T-helper 1 cell (primary cell): ENCODE measurements at places on chromosomes 5 and 9.

DNA sequence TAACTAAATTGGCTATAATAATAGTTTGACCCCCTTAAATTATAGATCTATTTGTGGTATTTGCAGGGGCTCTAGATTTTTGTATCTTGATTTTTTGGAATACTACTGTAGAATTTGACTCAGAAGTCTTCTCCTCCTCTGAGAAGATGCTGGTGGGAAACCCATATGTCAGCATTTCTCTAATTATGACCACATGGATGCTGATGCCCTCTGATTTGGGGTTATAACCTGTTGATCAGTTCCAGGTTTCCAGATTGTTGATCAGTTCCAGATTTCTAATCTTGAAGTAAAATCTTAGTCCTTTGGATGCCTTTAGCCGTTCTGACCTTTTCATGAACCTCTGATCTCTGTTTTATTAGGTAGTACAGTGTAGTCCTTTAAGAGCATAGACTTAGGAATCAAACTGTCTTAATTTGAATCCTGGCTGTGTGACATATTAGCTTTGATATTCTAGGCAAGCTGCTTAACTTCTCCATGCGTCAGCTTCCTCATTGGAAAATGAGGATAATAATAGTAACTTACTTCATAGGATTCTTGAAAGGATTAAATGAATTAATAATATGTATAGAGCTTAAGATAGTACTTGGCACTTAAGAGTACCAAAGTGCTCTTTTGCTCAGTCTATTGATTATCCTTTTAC is 8.1 kb downstream of the FSD1L start:
- DNase-seq = no peak

DNA sequence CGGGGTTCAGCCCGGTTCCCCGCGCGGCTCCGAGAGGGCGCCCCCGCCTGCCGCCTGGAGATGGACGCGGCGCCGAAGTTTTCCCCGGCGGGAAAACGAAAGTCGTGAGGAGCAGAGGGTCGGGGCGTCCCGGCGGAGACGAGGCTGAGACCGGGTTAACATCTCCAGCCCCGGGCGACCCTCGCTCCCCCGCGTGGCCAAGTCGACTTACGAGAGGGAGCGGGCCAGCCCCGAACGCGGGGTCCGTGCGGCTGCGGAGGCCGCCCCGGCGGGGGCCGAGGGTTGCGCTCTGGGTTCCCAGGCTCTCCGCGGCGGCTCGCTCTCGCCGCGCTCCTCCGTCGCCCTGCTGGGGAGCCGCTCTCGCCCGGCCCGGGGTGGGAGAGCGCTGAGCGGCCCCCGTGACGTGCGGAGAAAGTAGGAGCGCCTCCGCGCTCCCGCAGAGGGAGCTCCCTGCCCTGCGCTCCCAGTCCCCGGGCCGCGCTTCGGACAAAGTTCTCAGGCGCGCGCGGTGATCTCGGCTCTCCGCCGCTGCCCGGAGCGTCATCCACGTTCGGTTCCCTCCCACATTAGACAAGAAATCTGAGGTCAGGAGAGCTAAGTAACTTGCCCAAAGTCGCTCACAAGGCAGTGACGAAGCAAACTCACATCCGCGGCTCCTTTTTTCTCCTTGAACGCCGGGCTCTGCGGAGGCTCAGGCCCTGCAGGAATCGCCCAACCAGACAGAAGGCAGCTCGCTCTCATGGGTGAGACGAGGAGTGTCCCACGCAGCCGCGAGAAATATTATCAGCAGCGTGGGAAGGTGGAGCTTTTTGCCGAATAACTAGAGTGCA is 1.2 kb upstream of the GCNT4 start:
- peak; percentile 25 for DNase-seq

- no peak for DNase-seq
Observed at GRCh38 chr9:119003882-119004617, 365.2 kb downstream of the BRINP1 start.

GRCh38 chr5:164153469-164154172 is 648.2 kb downstream of the MAT2B start:
- DNase-seq = no peak

DNA sequence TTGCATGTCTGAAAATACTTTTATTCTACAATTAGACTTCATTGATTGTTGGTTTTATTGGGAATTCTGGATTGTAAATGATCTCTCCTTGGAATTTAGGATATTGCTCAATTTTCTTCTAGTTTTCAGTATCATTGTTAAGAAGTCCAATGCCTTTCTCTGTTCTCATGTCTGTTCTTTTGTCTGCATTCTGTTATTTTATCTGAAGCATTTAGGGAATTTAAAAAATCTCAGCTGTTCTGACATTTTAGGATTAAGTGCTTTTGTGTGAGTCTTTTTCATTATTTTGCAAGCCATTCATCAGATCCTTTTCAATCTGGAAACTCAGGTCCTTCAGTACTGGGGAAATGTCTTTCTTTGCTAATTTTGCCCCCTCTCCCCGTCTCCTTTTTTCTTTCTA is 4.4 kb upstream of the FER start:
- DNase-seq = no peak

GRCh38 chr5:52892242-52892878 is 96.8 kb upstream of the ITGA2 start:
- DNase-seq = no peak

GRCh38 chr9:128733256-128733655 is 9.3 kb upstream of the ZDHHC12 start:
- no peak for DNase-seq

DNA sequence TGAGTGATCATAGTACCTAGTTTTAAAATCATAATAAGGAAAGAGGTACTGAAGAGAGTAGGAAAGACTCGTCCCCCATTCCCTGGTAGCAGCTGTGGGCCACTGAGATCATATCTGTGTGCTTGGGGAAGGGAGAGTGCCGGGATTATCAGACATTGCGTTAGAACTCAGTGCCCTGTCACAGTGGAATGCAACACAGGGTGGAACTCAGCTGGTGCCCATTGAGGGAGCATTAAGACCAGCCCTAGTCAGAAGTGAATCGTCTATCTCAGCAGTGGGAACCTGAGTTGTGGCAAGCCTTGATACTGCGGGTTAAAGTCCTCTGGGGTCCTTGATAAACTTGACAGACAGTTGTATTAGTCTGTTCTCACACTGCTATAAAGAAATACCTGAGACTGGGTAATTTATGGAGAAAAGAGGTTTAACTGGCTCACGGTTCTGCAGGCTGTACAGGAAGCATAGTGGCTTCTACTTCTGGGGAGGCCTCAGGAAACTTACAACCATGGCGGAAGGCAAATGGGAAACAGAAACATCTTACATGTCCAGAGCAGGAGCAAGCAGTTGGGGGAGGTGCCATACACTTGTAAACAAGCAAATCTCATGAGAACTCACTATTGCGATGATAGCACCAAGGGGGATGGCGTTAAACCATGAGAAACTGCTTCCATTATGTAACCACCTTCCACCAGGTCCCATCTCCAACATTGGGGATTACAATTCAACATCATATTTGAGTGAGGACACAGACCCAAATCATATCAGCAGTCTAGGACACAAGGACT is 33.1 kb downstream of the NDUFAF2 start:
- DNase-seq = no peak

DNA sequence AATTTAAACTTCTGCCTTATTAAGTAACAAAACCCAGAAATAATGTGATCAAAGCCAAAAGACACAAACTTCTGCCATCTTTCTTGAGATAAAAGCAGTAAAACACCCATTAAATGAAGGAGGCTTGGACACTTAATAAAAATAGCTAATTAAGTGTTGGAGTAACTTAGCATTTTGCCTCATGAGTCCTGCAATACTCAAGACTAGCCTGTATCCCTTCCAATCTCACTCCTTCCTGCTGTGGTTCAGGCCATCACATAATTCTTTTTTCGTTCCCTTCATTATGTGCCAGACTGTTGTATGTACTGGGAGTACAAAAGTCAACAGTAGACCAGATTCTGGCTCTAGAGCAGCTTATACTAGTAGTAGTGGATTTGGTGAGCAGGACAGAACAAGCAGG is 250.2 kb downstream of the NFIB start:
- no peak for DNase-seq

DNA sequence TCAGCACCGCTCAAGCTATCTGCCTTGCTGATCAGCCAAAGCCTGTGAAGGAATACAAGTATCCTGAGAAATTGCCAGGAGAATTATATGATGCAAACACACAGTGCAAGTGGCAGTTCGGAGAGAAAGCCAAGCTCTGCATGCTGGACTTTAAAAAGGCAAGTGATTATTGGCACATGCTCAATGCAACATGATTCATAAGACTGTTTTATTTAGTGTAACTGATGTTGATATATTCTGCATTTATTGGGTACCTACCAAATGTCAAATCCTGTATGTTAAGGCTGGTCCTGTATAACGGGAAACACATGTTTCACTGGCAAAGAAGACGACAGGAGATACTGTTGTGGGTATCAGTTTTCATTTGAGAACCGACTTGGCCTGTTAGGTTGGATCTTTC is 69.0 kb downstream of the ADAMTS16 start:
- no peak for DNase-seq

- DNase-seq = no peak
Observed at GRCh38 chr9:113398796-113399195, 2.3 kb downstream of the ALAD start.

- DNase-seq = no peak
Observed at GRCh38 chr9:133594310-133594709, 14.9 kb downstream of the FAM163B start.

- no peak for DNase-seq
Observed at GRCh38 chr9:33467526-33467925, 6.2 kb downstream of the NOL6 start.

DNA sequence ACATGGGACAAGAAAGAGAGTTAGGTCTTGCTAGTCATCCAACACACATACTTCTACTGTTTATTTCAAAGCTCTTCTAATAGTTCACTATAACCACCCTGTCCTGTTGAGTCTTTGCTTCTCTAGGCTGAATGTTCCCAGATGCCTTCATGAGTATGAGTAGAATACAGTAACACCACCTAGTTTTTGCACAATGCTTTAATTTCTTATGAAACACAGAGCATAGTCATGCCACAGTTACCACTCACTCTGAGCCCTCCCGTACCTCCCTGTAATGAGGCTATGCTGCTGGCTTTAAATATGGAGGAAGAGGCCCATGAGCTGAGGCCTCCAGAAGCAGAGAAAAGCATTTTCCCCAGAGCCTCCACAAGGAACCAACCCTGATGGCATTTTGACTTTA is 75.0 kb upstream of the SLC1A3 start:
- DNase-seq = no peak

GRCh38 chr9:4514252-4515128 is 24.2 kb downstream of the SLC1A1 start:
- no peak for DNase-seq

GRCh38 chr9:5536684-5537083 is 26.4 kb downstream of the PDCD1LG2 start:
- DNase-seq = no peak

GRCh38 chr9:71509054-71509453 is 259.3 kb downstream of the CEMIP2 start:
- no peak for DNase-seq

DNA sequence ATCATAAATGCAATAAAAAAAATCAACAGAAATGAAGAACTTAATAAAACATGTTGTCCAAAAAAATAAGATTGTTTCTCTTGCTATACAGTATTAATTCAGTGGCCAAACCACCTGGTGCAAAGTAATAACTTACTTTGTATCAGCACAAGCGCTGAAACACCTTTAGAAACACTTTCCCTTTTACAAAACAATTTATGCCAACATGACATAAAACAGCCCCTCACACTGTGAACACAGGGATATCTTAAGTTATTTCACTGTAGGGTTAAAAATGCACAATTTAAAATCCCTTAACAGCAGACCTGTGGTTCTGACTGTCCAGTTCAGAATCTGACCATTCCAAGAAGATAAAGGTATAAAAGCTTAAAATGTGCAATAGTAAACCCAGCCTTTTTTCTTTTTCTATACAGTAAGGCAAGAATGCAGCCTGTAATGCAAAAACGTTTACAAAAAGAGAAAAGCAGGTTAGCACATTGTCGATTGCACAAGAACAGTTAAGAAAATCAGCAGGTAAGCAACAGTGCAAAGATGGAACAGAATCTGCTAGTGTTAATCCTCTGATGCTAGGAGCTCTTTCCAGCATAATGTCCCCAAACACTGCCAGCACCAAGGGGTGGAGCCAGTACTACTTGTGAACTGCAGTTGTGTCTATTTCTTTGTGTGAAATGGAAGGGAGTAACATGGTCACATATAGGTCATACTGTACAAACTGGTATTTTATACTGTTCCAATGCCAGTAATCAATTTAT is 21.6 kb downstream of the RAB14 start:
- no peak for DNase-seq

DNA sequence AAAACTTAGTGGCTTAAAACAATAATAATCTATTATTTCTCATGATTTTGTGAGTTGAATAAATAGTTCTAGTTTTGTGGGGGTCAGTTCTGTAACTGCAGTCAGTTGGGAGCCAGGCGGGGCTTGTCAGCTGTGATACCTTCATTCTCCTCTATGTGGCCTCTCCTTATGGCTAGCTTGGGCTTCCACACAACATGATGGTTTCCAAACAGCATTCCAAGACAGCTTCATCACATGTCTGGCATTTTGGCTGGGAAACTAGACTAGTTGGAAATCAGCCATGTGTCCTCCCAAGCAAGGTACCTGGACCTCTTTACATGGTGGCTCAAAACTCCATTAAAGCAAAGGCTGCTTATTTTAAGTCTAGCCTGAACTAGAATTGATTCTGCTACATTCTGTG is 61.4 kb upstream of the RANBP3L start:
- DNase-seq = no peak

- DNase-seq = no peak
Observed at GRCh38 chr5:170437621-170438375, 48.6 kb upstream of the KCNMB1 start.

GRCh38 chr9:36151316-36152210 is 15.0 kb downstream of the GLIPR2 start:
- peak; percentile 82 for DNase-seq

DNA sequence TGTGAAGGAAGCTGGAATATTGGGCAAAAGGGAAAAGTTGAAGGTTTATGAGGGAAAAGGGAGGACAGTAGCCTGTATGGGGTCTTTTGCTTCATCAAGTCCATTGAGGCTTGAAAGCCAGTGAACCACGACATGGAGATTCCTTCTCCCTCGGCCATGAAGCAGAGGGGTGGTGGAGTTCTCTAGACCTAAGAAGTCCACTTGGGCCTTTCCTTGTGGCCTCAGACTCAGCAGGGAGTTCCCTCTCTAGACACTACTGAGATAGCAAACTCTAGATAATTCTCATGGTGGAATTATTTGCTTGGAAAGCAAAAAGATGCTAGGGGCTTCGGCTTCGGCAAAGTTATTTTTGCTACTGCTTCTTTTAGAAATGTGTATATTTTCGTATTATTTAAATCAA is 78.5 kb downstream of the FOXD1 start:
- DNase-seq = no peak
